NCI-H187 treated with DMSO at 0.1 percent for 48 hours (cell line): ENCODE measurements at places on chromosomes 11 and 22.

DNA sequence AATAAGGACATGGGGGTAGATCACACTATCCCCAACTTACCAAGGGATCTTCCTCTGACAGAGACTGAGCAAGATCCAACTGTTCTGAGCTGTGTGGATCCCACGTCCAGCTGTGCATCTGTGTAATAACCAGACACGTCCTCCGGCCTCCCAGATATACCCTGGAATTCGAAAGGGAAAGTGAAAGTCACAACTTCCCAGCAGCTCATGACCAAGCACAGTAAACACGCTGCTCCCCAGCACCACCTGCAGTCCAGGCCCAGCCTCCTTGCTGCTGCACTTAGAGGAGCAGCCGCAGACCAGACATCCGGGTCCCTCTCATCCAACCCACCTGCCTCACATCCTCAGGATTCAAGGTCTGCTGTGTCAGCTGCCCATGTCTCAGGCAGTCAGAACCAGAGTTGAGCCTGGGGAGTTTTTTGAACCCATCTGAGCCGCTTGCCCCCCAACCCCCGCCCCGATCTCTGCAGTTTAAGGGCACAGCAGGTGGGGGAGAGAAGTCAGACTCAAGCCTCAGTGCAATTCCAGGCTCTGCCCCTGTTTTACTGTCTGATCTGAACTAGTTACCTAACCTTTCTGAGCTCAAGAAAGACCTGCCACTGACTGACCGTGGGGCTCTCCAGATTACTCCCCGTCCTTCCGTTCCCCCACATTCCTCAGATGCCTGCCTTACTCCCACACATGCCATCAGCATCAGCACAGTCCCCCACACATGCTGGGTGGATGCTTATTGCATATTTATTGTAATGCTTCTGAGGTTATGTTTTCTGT, at the start of gene APOL2:
Gene APOL2 (minus strand): TSS at position 127 of the 771 bp plus-strand sequence. CDS start 6,365 bp downstream, outside the sequence.
- peak; percentile 60 for DNase-seq

GRCh38 chr11:40129266-40129665, 1330.2 kb downstream of the LRRC4C start:
- no peak for DNase-seq

GRCh38 chr11:7595951-7596350, 77.3 kb downstream of the CYB5R2 start:
- no peak for DNase-seq

DNA sequence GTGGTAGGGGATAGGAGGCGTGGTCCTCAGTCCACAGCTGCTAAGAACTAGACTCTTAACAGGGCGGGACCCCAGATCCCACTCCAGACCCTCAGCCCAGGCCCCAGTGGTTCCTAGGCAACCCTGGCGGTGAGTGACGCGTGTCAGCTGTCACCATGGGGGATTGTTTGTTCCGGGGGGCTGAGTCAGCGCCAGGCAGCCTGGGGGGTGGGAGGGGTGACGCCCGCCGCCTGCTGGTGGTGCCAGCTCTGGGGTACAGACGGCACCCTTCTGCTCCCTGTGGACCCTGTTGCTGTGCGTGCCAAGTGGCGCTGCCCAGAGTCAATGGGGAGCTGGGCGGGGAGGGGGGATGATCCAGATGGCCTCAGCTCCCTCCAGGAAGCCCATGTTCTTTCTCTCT, 2.5 kb downstream of the CNIH2 start:
- no peak for DNase-seq

- DNase-seq = no peak
These were observed 13.7 kb downstream of the FAM118B start for GRCh38 chr11:126225295-126225665.

DNA sequence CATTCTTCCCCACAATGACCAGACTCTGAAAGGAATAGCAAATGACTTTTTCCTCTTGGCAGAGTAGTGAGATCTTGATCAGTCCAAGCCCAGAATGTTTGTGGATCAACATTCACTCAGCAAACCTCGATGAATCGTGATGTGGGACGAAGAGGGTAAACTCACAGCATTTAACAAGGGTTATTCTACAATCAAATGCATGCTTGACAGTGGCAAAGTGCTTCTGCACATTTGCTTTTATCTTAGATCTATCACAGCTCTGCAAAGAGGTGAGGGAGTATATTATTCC, 31.8 kb downstream of the TMPRSS5 start:
- no peak for DNase-seq

- DNase-seq = no peak
These were observed 269.4 kb downstream of the CTTN start for GRCh38 chr11:70667767-70668166.

DNA sequence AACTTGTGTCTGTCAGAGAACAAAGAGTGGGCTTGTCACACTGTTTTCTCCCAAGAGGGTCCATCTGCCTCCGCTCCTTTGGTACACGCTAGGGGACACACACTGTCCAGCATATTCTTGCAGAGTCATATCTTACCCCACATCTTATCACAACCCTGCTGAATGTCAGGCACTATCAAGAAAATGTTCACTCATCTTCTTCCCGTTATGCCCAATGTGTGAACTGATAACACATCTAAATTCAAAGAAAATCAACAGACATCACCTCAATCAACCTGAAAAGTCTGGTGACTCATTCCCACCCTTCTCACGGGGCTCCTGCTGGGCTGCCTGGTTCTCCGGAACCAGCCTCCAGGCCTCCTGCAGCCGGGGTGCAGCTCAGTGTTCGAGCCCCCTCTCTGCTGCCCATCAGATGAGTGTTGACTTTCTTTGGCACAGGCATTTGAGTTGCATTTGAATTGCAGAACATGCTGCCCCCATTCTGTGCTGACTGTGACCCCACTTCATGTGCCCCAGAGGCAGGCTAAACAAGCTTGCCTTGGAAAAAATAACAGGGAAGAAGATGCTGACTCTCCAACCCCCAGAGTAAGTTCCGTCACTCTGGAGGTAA, 19.4 kb downstream of the GRAP2 start:
- no peak for DNase-seq

GRCh38 chr11:15523543-15523942, 408.8 kb downstream of the INSC start:
- DNase-seq = no peak

- no peak for DNase-seq
These were observed 4.8 kb upstream of the CHRNA10 start for GRCh38 chr11:3675971-3676370.

- no peak for DNase-seq
These were observed 1286.5 kb upstream of the TENM4 start for GRCh38 chr11:80727315-80727714.

- no peak for DNase-seq
These were observed 539.3 kb downstream of the OPCML start for GRCh38 chr11:132992838-132993631.

DNA sequence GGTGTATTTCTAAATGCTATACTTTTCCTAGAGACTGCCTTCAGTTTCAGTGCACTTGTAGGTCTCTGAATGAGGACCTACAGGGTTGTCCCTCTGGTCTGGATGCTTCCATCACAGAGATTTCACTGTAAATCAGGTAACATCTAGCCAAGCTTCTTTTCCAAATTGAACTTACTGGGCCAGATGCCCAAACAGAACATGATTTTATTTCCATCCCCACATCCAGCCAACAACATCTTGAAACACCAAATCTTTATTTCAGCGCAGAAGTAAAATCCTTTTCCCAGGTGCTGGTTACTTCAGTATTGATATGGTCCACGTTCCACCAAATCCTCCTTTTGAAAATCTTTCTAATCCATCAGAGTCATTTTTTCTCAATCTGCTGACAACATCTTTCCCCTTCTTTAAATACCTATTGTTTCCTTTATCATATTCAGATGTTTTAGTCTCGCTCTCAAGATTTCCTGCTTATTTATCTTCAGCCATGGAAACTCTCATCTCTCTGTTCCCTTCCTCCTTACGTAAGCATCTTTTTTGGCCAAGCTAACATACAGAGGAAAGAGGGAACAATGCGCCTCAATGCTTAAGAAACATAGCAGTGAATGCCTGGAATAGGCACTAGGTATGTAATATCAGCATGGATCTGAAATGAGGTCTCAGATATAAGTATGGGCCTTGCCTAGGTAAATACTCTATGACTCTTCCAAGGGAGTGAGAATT, 201.2 kb upstream of the MTNR1B start:
- DNase-seq = no peak
